NCI-H82 (cell line): ENCODE measurements at places on chromosomes 5 and 9.

GRCh38 chr5:150121448-150122157 is 34.0 kb downstream of the PDGFRB start:
- no peak for DNase-seq

DNA sequence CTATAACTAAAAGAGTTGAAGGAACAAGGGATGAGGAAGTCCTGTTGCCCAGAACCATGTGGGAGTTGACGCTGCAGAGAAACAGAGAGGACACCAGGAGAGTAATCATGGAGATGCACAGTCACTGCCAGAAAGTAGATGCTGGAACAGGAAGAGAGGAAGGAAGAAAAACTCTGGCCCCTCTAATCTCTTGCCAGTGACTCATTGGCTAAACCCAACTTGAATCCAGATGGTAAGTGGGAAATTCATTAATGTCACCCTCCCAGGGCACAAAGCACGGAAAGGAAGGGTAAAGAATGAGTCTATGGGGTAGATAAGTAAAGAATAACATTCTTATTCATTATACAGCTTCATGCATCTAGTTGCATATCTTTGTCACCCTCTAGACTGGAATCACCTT is 631.9 kb downstream of the PRELID2 start:
- no peak for DNase-seq

DNA sequence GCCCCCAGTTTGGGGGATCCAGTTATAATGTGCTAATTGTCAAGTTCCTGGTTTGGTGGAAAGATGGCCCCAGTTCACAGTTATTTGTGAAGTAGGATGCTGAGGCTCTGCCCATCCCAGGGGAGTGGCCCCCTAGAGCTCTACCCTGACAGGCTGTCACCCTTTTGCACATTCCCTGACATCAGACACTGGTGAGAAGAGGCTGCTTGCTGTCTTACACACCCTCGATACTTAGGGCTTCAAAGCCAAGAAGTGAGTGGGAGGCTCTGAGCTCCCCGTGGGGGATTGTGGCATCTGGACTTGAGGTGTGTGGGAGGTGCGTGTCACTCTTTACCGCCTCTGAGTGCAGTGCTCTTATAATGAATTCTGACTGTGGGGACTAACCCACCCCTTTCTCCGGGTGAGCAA is 168.5 kb downstream of the DOCK2 start:
- no peak for DNase-seq

- DNase-seq, result peak; percentile 5
Observed at GRCh38 chr5:124057724-124058231, 545.8 kb downstream of the CSNK1G3 start.

- DNase-seq, result no peak
Observed at GRCh38 chr5:133247151-133247709, 195.4 kb downstream of the HSPA4 start.

GRCh38 chr5:36904677-36905076 is 28.1 kb downstream of the NIPBL start:
- no peak for DNase-seq
